ENCODE measurements at places on chromosomes 11 and 22. TPM values are rescaled to one million over a fixed set of nuclear protein-coding genes. Genes with fewer than 3 reads are reported as not detected.

SYT8 gene
- not detected for polyA plus RNA-seq

OR8B8 gene
- 0.03 TPM for polyA plus RNA-seq

KIRREL3 gene
- polyA plus RNA-seq = 1.2 TPM

POU2AF2 gene
- polyA plus RNA-seq = not detected

AMPD3 gene
- 5.3 TPM for polyA plus RNA-seq

KIF18A gene
- 12.9 TPM for polyA plus RNA-seq

KCNK4 gene
- not detected for polyA plus RNA-seq

SMIM35 gene
- polyA plus RNA-seq = 0.10 TPM

CASP5 gene
- not detected for polyA plus RNA-seq
